ENCODE measurements at places on chromosomes 6 and 20.

GRCh38 chr6:965343-965742 is 272.4 kb upstream of the EXOC2 start:
- no peak for DNase-seq

GRCh38 chr6:109483735-109484057 is 677 bp upstream of the ZBTB24 start:
- no peak for DNase-seq

- no peak for DNase-seq
These were observed 75.3 kb downstream of the ATP9A start for GRCh38 chr20:51692806-51693400.

DNA sequence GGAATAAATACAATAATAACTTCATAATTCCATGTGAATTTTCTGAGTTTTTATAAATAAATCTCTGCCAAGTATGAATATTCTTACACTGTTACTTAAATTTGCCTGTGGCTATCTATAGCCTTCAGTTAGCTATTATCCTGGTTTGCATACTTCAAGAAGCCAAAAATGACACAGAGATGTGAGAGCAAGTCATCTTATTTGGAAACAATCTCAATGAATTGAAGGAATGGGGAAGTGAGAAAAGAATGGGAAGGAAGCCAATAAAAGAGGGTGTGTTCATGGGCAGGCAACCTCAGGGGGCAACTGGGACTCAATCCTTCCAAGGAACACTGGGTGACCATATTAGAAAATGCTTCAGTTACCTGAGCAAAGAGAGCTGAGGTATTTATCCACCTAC is 9.9 kb downstream of the HAO1 start:
- no peak for DNase-seq
